ENCODE measurements at places on chromosomes 16 and 17.

DNA sequence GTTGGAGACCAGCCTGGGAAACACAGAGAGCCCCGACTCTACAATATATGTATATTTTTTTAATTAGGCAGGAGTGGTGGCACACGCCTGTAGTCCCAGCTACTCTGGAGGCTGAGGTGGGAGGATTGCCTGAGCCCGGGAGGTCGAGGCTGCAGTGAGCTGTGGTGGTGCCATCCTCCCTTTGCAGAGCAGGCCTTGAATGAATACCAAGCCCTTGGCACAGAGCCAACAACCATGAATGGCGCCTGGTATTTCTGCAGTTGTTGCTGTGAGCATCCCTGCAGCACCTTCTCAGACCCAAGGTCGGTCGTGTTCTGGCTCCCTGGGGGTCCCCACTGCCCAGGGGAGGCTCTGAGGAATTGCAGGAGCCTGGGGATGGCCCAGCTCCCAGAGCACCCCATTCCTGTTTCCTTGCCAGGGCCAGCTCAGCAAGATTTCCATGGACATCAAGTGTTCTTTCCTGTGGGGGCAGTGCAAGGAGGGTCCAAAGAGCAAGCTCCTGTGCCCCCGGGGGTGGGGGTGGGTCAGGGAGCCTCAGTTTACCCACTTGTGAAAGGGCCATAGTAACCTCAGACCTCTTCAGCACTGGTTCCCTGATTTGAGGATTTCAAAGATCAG is 25.6 kb upstream of the RMI2 start:
- no peak for DNase-seq

- DNase-seq = peak; percentile 31
Observed at GRCh38 chr16:23182206-23182678, 303 bp upstream of the SCNN1G start.

GRCh38 chr16:73161977-73162376 is 114.0 kb upstream of the ZFHX3 start:
- DNase-seq = no peak

- DNase-seq = no peak
Observed at GRCh38 chr17:79769570-79770506, 8.1 kb upstream of the CBX2 start.

- no peak for DNase-seq
Observed at GRCh38 chr16:67654403-67654911, 5.6 kb downstream of the ACD start.

GRCh38 chr17:15999974-16000827 is 577 bp downstream of the TTC19 start:
- peak; percentile 34 for DNase-seq

GRCh38 chr17:2028737-2029136 is 1.2 kb upstream of the DPH1 start:
- DNase-seq = no peak

DNA sequence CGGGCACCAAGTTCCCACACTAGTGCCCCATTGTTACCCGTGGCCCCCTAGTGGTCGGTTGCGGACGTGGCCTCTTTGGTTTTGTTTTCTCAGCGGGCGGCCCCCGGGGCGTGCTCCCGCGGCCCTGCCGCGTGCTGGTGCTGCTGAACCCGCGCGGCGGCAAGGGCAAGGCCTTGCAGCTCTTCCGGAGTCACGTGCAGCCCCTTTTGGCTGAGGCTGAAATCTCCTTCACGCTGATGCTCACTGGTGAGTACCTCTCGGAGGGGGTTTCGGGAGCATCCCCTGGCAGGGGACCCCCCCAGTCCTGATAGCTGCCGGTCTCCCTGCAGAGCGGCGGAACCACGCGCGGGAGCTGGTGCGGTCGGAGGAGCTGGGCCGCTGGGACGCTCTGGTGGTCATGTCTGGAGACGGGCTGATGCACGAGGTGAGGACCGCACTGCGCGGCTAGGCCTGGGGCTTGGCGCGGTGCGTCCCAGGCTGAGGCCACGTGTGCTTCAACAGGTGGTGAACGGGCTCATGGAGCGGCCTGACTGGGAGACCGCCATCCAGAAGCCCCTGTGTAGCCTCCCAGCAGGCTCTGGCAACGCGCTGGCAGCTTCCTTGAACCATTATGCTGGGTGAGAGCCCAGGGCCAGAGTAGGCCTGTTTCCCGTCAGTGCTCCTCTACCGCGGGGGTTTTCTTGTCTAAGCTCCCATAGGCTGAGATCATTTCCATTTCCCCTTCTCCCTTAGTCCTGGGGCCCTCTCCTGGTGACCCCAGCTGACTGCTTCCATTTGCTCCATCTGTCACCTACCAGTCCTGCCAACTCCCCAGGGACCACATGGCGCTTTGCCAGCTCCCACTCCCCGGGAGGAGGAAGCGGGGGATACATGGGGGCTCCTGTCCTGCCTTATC is 1.7 kb downstream of the SPHK1 start:
- DNase-seq = no peak

GRCh38 chr16:79437764-79438751 is 162.5 kb downstream of the MAF start:
- DNase-seq = peak; percentile 40

DNA sequence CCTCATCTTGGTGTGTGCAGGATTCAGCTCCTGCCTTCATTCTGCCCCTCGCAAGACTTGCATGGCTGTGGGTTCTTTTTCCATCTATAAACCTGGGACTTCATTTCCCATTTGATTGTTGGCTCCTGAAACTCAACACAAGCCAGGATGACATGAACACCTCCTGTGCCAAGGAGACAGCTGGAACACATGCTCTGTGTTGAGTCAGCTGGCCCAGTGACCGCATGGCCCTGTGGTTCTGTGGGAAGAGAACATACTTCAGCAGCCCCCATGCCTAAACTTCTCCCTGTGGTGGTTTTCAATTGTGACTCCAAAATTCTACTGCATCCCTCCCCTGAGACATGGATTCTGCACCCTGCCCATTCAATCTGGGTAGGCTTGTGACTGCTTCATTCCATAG is 57.9 kb upstream of the FOXF1 start:
- DNase-seq = no peak

- DNase-seq = no peak
Observed at GRCh38 chr17:56314026-56314425, 160.8 kb downstream of the ANKFN1 start.

GRCh38 chr16:4696172-4696904 is 3.0 kb downstream of the NUDT16L1 start:
- no peak for DNase-seq

DNA sequence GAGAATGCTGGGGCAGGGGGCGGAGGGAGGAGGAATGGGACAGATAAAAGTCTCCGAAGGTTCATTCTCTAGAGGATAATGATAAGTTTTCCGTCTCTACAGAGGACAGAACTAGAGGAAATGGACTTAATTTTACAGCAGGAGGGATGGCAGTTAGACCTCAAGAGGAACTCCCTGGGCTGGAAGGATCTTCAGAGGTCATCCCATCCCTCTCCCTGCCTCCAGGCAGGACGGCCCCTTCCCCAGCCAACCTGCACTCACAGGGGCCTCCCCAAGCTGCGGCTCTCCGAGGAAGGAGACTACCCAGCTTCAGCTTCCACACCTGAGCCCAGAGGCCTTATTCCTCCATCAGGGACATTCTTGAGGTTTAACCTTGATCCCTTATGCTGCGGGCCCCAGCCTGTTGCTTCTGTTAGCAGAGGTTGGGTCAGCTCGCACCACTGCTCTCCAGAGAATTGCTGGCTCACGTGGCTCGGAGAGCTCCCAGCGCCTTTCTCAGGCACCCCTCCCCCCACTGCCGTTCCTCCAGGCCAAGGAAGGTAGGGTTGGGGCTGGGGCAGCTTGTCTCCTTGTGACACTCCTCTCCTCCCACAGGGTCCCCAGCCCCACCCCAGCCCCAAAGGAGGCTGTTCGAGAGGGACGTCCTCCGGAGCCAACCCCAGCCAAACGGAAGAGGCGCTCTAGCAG is 8.5 kb downstream of the ELOB start:
- DNase-seq = no peak

DNA sequence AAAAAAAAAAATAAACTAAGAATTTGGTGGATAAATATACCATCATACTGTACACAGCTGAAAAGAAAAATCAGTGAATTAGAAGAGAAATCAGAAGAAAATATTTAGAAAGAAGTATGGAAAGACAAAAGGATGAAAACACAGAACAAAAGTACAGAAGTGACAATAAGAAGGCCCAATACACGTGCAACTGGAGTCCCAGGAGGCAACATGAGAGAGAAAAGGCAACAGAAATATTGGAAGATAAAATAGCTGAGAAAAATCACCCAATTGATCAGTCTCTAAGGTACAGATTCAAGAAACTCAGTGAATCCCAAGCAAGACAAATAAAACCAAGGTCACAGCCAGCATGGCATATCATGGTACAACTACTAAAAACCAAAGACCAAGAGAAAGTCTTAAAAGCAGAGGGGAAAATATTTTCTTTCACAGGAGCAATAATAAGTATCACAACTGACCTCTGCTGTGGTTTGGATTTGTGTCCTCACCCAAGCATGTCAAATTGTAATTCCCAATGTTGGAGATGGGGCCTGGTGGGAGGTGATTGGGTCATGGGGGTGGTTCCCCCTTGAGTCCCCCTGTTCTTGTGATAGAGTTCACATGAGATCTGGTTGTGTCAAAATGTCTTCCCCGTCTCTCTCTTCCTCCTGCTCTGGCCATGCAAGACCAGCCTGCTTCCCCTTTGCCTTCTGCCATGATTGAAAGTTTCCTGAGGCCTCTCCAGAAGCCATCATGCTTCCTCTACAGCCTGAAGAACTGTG is 20.2 kb upstream of the ENGASE start:
- DNase-seq = no peak

All from pons (tissue), 1 donor.